Stimulated activated CD4-positive, alpha-beta T cell treated with anti-CD3 and anti-CD28 coated beads, Interleukin-15, amount 100 ng/mL, for 48 hours (primary cell): ENCODE measurements at places on chromosomes 12 and 14.
A peak's percentile ranks its signal among the peaks of the same experiment; 100 is the strongest.

DNA sequence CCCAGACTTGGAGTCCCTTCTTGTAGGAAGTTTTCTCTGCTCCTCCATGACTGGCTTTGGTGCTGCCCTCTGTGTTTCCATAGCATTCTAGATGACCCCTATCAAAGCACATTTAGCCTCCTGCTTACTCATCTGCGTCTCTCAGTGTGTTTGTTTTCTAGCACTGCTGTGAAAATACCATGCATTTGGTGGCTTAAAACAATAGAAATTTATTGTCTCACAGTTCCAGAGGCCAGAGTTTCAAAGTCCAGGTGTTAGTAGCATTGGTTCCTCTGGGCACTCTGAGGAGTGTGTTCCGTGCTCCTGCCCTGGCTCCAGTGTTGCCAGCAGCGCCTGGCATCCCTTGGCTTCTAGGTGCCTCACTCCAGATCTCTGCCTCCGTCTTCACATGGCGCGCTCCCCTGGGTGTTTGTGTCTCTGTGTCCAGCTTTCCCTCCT, 86.1 kb downstream of the CACNA1C start:
- DNase-seq, result no peak

DNA sequence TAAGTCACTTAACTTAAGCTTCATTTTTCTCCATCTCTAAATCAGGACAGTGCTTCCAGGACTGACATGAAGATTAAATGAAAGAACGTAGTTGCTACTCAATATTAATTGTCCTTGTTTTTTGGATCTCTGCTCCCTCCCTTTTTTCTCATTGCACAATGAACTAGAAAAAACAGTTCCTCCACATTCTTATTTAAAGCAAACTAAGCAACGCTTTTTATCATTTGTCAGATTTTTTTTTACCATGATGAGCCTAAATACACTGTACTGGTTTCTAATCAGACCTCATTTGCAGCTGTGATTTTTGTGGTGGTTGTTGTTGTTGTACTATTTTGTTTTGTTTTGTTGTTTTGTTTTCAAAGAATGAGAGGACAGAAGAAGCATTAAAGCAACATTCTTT, 23.2 kb upstream of the PARP11 start:
- DNase-seq, result no peak

DNA sequence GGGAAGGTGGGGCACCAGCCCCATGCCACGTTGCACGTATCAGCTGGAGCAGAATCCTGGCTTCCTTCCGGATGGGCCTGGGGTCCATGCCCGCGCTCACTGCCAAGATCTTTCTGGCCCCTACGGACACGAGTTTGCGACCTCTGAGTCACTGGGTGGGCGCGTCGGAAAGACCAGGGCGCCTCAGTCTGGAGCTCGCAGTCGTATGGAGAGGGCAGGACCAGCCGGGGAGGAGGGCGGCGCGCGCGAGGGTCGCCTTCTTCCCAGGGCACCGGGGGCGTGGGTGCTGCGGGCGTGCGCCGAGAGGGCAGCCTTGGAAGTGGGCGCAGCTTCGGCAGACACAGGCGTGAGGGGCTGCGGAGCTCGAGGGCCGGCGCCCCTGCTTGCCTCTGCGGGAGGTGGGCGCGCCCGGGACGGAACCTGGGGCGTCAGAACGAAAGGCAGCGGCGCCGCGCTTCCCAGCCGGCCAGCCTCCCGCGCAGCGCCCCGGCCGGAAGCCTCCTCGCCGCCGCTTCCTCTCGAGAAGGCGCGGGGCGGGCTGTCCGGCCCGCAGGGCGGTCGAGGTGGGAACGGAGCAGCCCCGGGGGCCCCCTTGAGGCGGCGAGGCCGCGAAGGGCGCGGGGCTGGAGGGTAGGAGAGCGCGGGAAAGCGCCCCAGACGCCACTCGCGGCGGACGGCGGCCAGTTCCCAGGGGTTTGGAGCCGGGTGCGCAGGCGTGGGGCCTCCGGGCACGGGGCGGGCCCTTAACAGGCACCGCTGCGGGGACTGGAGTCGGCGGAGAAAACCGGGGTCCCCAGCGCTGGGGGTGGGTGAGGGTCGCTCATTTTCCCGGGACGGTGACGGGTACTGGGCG, at the start of gene ARL6IP4:
TSS of gene ARL6IP4 (plus strand) at position 499 of the 853 bp plus-strand sequence. CDS start 459 bp downstream, outside the sequence.
- peak; percentile 53 for DNase-seq

GRCh38 chr14:80805136-80805535, 136.4 kb downstream of the CEP128 start:
- no peak for DNase-seq

DNA sequence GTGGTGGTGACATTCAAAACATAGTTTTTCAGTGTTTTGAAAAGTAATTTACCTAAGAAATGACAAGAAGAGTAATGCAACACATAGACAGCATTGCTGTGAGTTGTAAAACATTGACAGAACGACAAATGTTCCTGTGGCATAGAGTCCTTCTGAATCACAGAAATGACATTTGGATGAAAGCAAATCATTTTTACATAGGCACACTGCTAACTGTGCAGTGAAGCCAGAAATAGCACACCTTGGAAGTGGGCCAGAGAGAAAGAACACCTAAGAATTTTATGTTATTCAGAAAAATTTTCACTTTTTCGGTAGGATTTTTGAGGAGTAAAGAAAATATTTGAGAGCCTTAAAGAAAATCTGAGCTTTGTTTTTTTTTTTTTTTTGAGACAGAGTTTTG, 100.6 kb downstream of the ANO4 start:
- no peak for DNase-seq

DNA sequence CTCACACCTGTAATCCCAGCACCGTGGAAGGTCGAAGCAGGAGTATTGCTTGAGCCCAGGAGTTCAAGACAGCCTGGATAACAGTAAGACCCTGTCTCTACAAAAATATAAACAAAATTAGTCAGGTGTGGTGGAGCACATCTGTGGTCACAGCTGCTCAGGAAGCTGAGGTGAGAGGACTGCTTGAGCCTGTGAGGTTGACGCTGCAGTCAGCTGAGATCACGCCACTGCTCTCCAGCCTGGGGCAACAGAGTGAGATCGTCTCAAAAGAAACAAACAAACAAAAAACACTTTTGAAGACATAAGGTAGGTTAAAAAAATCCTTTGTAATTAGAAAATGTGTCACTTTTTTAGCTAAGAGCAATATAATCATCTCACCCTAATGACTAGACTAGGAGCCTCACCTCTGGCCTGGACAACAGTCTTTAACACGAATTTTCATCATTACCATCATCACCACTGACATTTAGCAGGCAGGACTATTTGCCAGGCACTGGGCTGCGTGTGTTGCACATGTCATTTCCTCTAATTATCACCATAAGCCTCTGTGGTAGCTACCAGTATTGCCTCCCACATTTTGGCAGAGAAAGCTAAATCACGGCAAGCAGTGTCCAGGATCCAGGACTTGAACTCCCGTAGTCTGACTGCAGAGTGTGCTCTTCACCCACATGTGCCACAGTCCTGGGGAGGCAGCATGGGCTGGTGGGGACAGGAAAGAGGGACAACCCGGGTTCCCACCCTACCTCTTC, 4.6 kb upstream of the SYCP3 start:
- DNase-seq, result no peak

- DNase-seq, result no peak
Observed at GRCh38 chr12:48366131-48366530, 15.4 kb upstream of the ZNF641 start.

DNA sequence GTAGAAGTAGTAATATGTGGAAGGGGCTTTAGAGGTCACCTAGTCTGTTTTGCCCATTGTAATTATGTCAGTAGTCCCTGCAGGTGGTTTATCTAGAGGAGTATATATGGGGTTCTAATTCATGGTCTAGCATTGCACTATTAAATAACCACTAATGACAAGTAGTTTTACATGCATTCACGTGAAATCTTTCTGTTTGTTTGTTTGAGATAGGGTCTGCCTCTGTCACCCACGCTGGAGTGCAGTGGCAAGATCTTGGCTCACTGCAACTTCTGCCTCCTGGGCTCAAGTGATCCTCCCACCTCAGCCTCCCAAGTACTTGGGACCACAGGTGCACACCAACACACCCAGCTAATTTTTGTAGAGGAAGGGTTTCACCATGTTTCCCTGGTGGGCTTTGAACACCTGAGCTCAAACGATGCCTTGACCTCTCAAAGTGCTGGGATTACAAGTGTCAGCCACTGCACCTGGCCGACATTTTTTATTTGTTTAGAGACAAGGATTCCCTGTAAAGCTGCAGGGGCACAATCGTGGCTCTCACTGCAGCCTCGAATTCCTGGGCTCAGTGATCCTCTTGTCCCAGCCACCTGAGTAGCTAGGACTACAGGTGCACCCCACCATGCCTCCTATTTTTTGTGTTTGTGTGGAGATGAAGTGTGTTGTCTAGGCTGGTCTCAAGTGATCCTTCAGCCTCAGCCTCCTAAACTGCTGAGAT, 12.0 kb upstream of the PSEN1 start:
- no peak for DNase-seq

GRCh38 chr12:95169368-95169767, 47.9 kb downstream of the FGD6 start:
- no peak for DNase-seq

GRCh38 chr12:63098851-63099250, 52.1 kb downstream of the AVPR1A start:
- DNase-seq, result no peak

DNA sequence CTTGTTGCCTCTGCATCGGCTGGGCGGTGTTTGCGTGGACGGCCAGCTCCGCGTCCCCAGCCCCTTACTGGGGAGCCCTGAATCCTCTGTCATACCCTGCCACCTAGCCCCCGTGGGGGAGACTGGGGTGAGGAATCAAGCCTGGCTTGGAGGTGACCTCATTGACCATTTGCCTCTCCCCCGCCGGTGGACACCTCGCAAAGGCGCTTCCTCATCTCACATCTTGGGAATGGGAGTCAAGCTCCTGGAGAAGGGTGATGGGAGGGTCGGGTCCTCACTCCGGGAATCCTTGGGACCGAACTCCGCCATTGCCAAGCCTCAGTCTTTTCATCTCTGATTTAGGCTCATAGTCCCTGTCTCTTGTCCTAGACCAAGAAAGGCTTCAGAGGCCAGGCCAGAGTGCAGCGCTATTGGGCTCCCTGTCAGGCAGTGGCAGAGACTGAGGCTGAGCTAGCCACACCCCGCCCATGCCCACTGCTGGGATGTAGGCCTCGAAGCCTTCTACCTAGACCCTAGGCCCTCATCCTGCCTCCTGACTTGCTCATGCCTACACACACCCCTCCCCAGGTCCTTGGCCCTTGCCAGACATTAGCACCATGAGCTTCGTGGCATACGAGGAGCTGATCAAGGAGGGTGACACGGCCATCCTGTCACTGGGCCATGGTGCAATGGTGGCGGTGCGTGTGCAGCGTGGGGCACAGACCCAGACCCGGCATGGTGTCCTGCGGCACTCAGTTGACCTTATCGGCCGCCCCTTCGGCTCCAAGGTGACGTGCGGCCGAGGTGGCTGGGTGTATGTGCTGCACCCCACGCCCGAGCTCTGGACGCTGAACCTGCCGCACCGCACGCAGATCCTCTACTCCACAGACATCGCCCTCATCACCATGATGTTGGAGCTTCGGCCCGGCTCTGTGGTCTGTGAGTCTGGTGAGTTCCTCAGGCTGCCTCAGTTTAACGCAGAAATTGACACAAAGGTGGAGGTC, 678 bp downstream of the TRMT61A start:
- no peak for DNase-seq

DNA sequence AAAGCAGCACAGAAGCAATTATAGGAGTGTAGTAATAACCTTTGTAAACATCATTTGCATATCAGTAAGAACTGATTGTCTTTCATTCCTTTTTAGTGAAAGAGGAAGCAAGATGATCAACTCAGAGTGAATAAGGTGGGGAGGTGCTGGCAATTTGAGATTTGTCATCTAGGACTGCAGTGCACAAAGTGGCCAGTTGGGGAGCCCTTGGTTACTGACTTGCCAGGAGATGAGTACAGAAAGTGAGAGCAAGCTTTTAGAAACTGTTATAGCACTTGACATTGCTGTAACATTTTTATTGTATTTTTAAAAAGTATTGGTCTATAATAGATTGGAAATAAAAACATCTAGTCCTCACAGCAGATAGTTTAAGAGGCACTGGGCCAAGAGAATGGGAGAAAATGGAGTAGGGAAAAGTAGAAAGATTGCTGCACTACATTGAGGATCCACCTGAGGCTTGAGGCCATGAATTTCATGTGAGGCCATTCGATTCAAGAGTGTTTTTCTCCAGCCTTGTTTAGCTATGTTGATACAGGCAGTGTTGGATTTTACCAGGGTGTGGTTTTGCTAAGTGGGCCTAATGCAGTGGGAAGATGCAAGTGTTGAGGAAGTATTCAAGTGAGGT, 98.2 kb downstream of the SNAPC1 start:
- peak; percentile 65 for DNase-seq

DNA sequence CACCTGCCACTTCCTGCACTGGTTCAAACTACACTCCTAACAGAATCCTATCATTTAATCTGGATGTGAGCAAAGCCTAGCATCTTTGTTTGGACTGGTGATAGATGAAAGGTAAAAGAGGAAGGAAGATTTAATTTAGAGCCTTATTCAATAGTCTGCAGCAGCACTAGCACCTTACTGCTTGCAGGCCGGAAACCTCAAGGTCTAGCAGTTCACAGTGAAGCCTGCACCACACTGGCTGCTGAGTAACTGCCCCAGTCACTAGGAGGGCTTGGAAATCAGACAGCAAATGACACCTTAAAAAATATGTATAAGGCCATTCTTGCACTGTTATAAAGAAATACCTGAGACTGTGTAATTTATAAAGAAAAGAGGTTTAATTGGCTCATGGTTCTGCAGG, 358.0 kb downstream of the DAD1 start:
- no peak for DNase-seq

DNA sequence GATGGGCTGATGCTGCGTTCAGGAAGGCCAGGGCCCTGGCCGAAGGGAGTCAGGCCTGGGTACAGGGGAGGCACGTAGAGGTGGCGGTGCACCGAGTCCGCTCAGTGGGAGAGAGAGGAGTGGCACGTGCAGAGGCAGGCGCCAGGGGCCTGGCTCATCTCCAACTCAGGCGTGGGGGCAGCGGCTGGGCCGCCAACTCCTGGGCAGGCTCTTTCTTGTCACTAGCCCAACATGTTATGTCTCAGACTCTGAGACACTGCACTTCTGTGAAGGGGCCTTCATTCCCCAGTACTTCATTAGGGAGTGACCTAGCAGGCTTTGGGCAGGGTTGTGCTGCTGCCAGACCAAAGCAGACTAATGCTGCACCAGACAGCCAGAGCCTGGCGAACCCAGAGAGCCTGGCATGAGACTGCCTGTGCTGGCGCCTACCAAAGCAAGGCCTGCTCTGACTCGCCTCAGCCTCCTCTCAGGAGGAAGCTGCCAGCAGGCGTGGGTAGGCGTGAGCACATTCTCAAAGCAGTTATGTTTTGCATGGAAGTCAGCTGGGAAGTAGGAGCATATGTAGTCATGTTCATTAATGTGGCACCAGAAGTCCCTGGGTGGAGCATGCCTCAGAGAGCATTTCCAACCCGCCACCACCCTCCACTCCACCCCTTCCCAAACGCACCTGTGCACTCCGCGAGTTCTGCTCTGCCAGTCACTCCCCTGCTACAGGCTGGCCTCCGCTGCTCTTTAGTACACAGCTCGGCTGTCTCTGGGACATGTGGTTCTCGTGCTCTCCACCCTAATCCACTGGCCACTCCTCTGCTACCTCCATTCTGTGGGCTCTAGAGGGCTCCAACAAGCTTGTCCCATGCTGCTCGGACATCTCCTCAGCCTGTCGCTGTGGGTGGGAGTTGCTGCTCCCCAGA, 9.7 kb downstream of the CKB start:
- no peak for DNase-seq
